NCI-H69 (cell line): ENCODE measurements at places on chromosomes 5 and 9.

- no peak for DNase-seq
Measured at GRCh38 chr9:86281593-86282076, 703 bp downstream of the ISCA1 start.

- no peak for DNase-seq
Measured at GRCh38 chr5:135850231-135850630, 15.8 kb downstream of the SLC25A48 start.

DNA sequence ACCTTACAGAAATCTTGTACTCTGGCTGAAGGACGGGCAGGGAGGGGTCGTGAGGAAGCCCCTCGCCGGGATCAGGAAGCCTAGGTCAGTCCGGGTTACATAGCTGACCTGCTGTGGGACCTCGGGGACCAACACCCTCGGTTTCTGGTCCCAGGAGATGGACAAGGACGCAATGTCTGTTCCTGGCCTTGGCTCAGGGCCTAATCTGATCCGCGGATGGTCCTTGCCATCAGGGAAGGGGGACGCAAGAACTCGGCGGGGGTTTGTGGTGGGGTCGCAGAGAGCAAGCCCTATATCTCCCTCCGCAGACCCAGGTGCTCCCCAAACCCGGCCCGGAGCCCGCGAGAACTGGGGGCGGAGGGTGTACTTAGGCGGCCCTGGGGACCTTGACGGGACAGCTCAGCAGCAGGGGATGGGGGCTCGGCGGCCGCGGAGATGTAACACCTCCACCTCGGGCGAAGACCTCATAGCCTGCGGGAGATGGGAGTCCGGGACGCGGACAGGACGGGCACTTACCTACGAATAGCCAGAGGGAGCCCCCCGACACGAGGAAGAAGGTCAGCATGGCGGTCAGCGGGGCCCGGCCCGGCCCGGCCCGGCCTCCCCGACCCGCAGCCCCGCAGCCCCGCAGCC, 353 bp downstream of the ACSL6 start:
- peak; percentile 67 for DNase-seq

- DNase-seq, result no peak
Measured at GRCh38 chr9:89407070-89407469, 88.8 kb downstream of the SECISBP2 start.

DNA sequence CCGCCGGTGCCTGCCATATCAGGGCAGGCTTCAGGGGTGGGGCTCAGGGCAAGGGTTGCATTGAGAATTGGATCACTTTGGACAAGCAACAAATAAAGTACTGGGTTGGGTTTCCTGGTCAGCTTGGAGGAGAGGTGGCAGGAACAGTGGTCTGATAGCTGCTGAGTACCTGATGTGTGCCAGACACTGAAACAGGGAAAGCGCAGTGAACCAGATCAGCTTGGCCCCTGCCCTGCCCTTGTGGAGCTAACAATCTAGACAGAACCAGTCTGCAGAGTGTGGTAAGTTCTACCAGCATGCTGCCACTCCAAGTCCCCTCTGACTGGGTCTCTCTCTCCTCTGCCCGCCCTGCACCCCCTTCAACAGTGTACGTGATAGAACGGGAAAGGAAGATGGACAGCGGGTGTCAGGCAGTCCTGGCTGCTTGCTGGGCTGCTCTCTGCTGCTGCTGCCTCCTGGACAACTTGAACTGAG, 53.4 kb downstream of the CYSTM1 start:
- DNase-seq, result no peak

DNA sequence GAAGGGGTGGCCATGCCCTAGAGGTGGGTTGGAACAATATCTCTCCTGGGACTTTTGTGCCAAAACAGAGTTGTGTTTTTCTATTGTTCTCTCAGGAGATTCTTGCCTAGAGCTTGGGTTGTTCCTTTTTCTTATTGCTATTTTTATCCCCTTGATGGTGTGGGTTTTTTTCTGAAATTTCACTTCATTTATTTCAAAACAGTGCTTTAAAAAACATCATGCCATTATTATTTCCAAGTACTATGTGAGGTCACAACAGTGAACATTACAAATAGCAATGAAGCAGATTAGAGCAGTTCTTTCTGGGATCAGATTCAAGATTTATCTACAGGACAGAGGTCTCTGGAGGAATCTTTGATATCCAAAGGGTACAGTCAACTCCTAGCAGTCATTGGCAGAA, 76.6 kb downstream of the ACTBL2 start:
- no peak for DNase-seq

GRCh38 chr9:91056917-91057316, 255.3 kb downstream of the SYK start:
- no peak for DNase-seq

DNA sequence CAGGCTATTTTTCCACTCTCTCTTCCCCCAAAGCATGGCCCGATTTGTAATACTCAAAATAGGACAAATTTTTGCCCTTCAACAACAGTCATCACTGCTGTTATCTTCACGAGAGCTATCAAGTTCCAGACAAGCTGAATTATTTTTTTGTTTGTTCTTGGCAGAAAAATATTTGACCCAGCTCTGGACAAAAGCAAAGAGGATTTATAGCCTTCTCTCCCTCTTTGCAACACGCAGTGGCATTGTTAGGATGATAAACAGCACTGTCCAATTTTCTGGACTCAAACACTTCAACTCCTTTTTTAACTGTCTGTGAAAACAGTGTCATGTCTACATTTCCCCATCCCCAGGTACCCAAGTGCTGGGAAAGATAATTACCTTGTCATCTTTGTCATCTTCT, 160.3 kb downstream of the SLF1 start:
- peak; percentile 81 for DNase-seq

DNA sequence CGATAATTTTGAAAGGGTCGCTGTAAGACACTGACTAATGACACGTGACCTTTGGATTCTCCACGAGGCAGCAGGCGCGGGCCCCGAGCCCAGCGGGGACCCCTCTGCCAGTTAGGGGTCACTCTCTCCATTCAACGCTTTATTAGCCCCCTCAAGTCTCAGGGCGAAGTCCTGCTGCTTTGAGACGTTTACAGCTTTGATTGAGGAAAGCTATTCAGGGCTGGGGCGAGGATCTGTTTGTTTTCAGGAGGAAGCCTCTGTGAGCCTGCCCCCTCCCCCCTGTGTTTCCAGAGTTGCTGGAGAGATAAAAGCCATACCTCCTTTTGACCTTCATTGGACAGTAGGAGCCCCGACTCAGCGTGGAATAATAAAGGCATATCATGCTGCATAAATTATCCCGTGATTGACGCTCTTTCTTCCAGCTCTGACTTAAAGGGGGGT, 31.4 kb upstream of the MSX2 start:
- peak; percentile 89 for DNase-seq

DNA sequence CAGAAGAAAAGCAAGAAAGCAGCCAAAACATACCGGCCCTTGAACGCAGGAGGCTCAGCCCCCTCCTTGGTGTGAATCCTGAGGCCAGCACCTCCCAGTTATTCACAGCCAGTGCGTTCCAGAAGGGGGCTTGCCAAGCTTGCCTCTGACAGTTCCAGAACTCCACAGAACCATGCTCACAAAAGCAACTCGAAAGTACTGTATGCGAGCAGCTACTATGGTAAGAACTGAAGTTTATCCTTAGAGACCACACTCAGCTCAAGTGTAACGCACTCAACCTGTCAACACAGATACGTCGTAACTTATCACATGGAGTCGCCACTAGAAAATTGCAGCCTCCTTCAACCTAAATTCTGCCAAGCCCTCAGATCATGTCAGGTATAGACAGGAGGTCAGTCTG, 1.4 kb downstream of the UBAC1 start:
- DNase-seq, result no peak

DNA sequence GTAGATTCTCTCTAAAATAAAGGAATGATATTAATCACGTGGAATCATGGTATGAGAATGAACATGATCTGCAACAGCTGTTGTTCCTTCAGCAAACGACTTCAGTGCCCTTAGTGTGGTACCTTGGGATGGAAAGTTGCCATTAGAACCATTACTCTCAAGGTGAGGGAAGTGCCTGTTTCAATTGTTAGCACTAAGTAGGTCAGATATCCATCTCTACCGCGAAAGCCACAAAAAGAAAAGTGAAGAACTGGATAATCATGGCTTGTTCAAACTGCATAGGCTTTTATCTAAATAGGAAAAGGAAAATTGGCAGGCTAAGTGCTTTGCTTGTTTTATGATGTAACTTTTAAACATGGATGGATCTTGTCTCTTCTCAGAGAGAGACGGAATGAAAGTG, 380.7 kb downstream of the MRPS30 start:
- no peak for DNase-seq

DNA sequence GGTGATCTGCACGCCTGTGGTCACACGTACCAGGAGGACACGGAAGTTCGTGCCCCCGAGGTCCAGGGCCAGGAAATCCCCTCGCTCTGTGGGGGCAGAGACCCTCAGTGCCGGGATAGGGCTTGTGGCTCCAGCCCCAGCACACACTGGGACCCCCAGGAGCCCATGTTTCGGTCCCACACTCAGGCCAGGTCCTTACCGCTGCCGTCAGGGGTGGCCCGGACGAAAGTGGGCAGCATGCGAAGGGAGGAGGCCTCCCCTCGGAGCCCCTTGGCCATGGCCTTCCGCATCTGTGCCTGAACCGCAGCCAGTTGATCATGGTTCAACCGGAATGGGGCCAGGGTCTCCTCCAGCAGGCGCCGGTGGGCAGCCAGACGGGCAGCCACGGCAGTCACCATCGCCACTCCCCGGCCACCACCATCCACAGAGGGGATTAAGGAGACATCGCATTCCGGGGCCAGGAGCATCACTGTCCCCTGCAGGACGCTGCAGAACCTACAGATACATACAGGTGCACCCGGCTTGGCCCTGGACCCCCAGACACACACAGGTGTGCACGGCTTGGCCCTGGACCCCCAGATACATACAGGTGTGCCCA, 11.8 kb downstream of the HK3 start:
- no peak for DNase-seq

DNA sequence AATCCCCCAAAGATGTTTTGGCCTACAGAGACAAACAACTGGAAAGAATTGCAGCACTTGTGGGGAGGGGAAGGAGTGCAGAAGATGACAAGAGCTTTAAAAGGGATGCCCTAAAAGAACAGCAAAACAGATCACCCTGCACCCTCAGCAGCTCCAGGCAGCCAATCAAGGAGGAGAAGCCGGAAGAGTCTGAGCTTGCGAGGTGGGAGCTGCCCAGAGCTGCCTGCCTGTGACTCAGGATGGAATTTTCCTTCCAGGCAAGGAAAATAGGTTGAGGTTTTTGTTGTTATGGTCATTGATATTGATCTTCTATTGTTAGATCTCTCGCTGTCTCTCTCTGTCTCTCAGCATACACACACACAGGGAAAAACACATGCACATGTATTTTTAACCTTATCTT, 70.3 kb upstream of the MAP1B start:
- no peak for DNase-seq

GRCh38 chr5:100577506-100577905, 42.3 kb downstream of the FAM174A start:
- no peak for DNase-seq

- DNase-seq, result peak; percentile 97
Measured at GRCh38 chr9:18473652-18474279, at the start of gene ADAMTSL1. Gene ADAMTSL1, plus strand, starts transcription at chr9:18474153. Its CDS starts 80 bp downstream, at chr9:18474233.

DNA sequence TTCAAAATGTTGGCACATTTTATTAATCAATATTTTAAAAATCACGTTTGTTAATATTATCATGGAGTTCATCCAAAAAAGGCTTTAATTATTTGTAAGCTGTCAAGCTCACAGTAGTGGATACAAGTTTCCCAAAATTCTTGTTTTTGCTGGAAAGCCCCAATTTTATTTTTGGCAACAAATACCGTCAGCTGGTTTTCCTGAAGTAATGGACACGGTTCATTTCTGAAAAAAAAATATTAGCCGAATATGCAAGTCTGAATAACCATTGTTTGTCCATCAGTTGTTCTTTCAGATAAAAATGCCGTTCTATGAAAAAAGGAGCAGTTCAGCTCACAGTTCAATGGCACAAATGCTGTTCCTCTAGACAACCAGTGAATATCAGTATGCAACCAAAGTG, 101.5 kb upstream of the RAI14 start:
- no peak for DNase-seq

- DNase-seq, result no peak
Measured at GRCh38 chr9:85310573-85310972, 431.2 kb downstream of the AGTPBP1 start.

- DNase-seq, result no peak
Measured at GRCh38 chr9:99018653-99019052, 74.9 kb downstream of the COL15A1 start.

- DNase-seq, result no peak
Measured at GRCh38 chr5:38417658-38418017, 138.8 kb downstream of the LIFR start.

GRCh38 chr9:136343121-136343883, 16.0 kb downstream of the GPSM1 start:
- DNase-seq, result no peak

- DNase-seq, result no peak
Measured at GRCh38 chr5:91132550-91132949, 250.6 kb downstream of the ARRDC3 start.
